PC-3 (cell line): ENCODE measurements at places on chromosomes 5 and 9.

GRCh38 chr5:159032656-159033350 is 66.9 kb downstream of the EBF1 start:
- no peaks in the 10 kb centered on the region for H3K27me3 ChIP-seq
- H3K4me1 ChIP-seq, result no peaks in the 10 kb centered on the region
- no peaks in the 10 kb centered on the region for H3K36me3 ChIP-seq
- H3K27ac ChIP-seq, result no peak overlapping the region
- DNase-seq, result no peak

DNA sequence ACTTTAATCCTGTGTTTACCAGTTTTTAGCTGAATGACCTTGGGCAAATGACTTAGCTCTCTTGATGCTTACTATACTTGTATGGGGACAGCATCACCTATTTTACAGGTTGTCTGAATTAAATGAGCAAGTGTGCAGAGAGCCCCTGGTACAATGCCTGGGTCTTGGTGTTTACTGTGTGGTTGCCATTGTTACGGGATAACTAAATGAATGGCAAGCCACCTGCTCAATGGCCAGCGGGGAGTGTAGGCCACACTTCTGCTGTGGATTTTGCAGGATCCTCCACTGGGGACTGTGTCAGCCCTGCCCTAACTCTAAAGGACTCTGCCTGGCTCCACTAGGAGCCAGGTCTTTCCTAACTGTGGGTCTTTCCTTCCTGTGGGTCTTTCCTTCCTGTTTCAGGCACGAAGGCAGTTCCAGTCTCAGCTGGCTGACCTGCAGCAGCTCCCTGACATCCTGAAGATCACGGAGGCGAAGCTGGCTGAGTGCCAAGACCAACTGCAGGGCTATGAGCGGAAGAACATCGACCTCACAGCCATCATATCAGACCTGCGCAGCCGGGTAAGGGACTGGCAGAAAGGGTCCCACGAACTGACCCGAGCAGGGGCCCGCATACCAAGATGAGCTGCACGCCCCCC is 10.3 kb upstream of the GLE1 start:
- no peak overlapping the region for H3K27ac ChIP-seq
- no peaks in the 10 kb centered on the region for H3K4me1 ChIP-seq
- peaks cover 2% of the 10 kb centered on the region; the same call in 1 of the 2 replicates for H3K36me3 ChIP-seq
- no peak overlapping the region for H3K4me3 ChIP-seq
- no peak for DNase-seq

- H3K4me3 ChIP-seq, result peak overlapping the region; percentile 16; the same call in 1 of the 2 replicates
- peak; percentile 53 for DNase-seq
- 0 out of 2 replicates have a peak, but pooled peaks cover under 1% of the 10 kb centered on the region for H3K27me3 ChIP-seq
- peak overlapping the region; percentile 63 for H3K27ac ChIP-seq
These were observed 41.6 kb upstream of the TMEM215 start for GRCh38 chr9:32741706-32742105.

DNA sequence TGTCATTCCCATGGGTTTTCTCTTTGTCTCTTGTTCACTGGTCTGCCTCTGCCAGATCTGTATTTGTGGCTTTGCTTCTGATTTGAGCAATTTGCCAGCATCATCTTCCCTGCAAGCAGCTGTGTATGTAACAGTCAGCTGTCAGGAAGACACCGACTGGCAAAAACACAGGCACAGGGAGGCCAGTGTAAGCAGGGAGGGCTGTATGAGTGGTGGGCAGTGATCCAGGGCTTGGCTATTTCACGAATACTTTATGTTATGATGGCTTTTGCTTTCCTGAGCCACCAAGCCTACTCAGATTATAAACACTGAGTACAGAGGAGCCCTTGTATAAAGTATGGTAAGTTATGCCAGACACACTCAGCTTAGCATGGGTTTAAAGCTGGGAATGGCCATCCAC is 11.6 kb downstream of the BNIP1 start:
- peaks cover 21% of the 10 kb centered on the region for H3K36me3 ChIP-seq
- DNase-seq, result no peak
- H3K27ac ChIP-seq, result no peak overlapping the region
- no peak overlapping the region for H3K4me3 ChIP-seq

DNA sequence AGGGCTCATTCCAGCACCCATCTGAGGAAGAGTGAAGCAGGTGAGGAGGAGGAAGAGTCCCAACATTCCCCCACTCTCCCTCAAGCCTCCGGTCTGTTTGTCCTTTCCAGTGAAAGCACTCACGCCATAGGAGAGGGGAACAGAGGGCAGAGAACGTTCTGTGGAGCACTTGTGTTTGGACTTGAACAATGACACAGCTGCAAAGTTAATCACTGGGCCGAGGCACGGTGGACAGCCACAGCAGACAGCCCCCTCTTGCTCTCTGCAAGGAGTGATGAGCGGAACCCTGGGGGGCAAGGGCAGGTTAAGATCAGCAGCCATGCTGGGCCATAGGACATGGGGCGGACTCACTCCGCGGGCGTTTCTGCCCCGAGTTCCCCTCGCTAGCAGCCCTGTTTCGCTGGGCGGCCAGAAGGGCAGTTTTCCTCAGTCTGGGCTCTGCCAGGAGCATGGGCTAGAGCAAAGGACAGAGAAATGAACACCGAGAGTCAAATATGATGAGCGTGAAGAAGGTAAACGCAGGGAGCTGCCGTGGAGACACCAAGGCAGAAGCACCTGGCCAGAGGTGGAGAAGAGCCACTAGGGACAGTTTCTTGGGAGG is 185.7 kb downstream of the GAPVD1 start:
- DNase-seq, result no peak
- no peaks in the 10 kb centered on the region for H3K36me3 ChIP-seq
- no peak overlapping the region for H3K4me3 ChIP-seq
